ENCODE measurements at places on chromosomes 2 and 18.

GRCh38 chr18:40676668-40677067 lies 1278.4 kb upstream of the PIK3C3 start:
- DNase-seq: no peak

DNA sequence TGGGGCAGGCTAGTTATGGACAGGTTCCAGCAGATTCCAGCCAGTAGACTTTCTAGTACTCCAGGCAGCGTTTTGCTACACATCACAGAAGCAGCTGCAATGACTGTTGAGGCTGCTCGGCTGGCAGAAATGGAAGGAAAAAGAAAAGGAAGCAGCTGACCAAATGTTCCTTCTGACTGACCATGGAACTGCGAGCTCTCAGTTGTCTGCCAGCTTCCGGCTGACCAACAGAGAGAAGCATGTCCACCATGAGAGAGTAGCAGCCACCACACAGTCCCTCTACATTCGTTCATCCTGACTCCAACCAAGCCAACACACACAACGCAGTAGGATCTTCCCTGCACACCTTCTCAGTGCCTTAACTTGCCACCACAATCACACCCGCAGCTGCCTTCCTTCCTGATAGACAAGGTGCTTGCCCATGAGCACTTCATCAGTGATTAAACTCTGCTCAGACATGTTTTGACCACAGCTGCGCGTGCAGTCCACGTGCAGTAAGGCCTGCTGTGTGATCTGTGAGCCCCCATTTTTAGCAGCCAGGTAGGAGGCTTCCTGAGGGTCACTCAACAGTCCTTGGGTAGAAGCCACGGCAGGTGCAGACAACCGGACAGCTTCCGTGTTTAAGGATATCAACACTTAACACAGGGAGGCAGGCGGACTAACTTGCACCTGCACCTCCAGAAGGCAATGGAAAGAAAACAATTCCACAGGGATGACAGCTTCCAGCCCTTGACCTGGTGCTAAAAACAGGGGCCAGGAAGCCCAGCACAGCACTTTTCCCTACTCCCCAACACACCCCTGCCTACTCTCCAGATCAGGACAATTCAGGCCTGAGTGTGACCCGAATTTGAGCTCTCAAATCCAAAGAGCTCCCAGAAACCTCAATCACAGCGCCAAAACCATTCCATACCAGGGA lies 996 bp downstream of the TGFBRAP1 start:
- no peak for DNase-seq

DNA sequence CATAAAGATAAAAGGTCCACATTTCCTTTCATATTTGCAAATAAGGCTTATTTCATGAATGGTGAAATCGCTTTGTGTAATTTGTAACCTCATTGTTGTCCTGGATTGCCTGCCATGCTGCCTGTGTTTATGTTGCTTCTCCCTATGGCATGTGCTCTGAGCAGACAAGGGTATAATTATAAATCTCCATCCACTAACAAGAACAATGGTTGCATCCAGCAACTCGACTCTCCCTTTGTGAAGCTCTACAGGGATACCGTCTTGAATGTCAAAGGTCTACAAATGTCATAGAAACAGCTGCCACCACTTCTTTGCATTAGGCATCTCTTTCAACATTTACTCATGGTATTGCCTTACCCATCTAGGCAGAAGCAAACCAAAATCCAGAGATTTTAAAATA lies 209.6 kb downstream of the SLC8A1 start:
- no peak for DNase-seq

- peak; percentile 74 for DNase-seq
Observed at GRCh38 chr2:199979832-199980628, 24.6 kb downstream of the MAIP1 start.

DNA sequence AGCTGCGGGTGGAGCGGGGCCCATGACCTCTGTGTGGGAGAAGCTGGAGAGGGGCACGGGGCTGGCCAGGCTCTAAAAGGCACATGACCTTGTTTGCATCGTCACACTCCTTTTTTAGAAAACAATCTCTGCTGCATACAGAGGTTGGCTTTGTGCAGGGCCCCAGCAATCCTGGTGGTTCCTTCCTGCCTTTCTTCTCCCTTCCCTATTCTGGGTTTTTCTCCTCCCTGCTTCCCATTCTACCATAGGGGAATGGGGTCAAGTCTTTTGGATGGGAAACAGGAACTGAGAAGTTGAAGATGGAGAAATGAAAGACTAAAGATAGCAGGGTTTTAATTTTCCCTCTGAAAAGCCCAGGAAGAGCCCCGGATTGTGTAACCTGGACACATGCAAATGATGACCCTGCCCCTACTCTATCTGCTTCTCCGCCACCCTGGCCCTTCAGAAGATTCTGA lies 53.9 kb downstream of the ASAP2 start:
- no peak for DNase-seq

- DNase-seq: no peak
Observed at GRCh38 chr2:40400336-40400953, 51.4 kb downstream of the SLC8A1 start.
